ENCODE measurements at places on chromosomes 4 and X.

DNA sequence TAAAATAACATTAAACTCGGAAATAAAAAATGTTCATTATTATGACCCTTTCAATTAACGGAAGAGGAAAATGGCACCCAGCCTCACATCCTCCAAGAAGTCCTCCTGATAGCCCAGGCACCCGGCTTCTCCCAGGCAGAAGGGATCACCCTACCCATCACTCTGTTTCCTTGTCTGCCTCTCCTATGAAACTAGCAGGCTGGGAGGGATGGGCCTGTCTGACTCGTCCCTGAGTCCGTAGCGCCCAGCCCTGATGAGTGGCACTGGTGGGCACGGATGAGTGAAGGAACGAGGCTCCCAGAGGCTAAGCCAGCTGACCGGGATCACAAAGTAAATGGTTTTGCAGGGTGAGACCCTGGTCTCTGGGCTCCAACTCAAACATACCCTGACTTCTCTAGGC lies 28.6 kb upstream of the KIAA0232 start:
- no peak for DNase-seq

DNA sequence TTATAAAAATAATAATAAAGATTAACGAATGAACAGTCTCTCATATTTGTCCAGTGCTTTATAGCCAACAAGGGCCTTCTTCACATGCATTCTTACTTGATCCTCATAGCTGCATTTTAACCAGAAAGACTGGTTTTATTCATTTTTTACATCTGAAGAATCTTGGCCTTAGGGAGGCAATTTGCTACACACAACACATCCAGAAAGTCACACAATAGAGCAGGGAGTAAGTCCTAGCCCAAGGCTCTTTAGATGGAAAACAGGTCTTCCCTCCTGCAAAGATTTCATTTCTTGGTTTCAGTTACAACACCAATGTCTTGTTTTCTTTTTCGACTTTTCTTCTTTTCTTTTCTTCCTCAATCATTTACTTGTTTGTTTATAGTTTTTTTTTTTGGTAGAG lies 13.0 kb upstream of the C1GALT1C1 start:
- DNase-seq, result no peak

DNA sequence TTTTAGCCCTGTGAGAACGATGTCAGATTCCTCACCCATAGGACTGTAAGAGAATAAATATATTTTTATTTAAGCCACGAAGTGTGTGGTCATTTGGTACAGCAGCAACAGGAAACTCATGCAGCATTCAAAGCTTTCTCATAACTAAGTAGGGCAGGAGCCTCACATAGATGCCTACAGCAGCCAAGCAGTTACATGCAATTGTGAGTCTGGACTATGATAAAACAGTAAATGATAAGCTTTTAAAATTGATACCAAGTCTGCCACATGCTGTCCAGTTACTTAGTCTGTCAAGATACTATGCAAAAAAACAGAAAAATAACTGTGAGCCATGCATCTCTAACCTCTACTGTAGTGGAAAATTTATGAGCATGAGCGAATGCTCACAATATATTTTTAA lies 359.6 kb downstream of the HS3ST1 start:
- no peak for DNase-seq

- DNase-seq, result no peak
Measured at GRCh38 chrX:116230130-116230898, 59.8 kb downstream of the AGTR2 start.

GRCh38 chrX:109871121-109871888 lies 131.6 kb upstream of the TMEM164 start:
- no peak for DNase-seq

DNA sequence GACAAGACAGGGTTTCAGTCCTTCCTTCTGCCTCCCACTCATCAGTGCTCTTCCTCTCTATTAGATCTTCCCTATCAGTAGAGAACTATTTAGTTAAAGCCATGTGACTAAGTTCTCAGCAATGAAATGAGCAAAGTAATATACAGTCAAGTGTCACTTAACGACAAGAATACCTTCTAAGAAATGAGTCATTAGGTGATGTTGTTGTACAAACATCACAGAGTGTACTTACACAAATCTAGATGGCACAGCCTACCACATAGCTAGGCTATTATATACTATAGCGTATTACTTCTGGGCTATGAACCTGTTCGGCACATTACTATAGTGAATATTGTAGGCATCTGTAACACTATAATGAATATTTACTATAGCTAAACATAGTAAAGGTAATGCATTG lies 71.3 kb downstream of the POU4F2 start:
- DNase-seq, result no peak

DNA sequence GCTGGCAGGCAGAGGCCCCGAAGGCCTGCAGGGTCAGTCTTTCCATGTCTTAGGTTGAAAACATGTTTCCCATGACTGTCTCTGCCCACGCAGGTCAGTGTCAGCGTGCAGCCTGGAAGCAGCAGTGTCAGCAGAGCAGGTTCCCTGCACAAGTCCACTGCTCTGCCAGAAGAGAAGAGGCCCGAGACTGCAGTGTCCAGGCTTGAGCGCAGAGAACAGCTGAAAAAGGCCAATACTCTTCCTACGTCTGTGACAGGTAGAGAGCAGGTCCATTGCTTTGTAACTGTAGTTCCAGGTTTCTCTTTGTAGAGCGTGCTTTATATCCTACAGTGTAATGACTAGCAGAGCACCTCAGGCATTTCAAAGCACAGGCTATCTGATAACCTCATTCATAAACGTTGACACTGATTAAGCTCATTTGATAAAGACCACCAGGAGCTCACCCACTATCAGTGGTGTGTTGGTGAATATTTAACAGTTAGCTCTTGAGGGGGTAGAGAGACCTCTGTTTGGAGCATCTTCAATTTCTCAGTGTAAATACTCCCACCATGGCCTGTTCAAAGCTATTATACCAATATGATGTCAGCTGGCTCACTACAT lies 63.2 kb downstream of the AASDH start:
- DNase-seq, result no peak

DNA sequence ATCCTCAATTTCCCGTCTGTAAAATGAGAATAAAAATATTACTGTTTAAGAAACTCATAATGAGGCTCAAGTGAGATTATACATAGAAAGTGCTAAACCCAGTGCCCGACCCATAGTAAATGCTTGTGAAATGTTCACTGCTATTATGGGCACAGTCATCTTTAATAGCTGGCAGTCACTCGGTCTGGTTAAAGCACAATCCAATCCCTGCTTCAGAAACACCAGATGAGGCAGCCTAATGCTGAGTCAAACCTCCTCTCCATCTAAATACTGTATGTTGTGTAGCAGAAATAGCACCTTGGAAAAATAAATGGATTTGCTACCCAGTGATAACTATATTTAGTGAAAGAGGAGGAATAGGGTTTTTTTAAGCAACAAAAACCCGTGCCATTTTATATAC lies 14.5 kb downstream of the EVC2 start:
- DNase-seq, result no peak

DNA sequence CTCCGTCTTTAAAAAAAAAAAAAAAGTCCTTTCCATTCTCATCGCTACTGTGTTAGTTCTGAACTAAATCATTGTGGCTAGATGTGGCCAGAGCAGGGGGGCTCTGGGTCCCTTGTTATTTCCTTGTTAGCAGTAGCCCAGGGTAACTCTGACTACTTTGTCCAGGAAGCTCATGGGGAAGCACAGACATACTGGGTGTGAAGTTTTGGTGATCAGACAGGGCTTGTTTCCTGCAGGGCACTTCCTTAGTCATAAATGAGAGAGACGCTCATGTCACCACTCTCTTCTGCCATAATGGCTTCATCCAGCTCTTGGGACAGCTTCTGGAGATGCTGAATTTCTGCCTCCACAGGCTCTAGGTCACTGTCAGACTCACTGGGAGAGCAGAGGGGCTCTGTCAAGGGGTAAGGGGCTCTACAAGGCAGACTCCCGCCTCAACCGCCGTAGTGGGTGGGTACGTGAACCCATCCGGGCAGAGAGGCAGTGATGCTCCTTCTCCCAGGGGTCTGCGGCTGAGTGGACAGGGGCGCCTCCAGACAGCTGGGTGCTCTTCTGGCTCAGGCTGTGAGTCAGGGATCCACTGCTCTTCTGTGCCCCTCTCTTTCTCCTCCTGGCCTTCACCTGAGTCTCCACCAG lies 12.9 kb downstream of the STIM2 start:
- no peak for DNase-seq

- DNase-seq, result no peak
Measured at GRCh38 chr4:145938618-145939440, at the start of gene ZNF827. ZNF827 (minus strand) TSS chr4:145938823; CDS start chr4:145938407, 416 bp downstream.

DNA sequence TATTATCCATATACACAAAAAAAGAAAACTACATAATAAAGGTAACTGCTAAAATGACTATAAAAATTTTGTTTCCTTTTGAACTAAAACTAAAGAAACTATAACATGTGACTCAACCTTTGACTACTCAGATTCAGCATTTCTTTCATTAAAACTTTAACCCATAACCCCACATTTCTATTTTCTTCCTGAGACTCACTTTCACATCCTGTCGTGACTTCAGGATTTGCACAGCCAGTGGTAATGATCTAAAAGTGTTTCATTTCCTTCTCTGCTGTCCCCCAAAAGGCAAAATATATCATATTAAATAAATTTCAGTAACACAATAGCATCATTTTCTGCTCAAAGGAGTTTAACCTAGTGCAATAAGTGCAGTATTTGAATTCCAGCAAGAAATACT lies 1022.4 kb upstream of the DIAPH2 start:
- DNase-seq, result no peak

- DNase-seq, result no peak
Measured at GRCh38 chrX:53587795-53588420, 98.6 kb downstream of the HUWE1 start.

DNA sequence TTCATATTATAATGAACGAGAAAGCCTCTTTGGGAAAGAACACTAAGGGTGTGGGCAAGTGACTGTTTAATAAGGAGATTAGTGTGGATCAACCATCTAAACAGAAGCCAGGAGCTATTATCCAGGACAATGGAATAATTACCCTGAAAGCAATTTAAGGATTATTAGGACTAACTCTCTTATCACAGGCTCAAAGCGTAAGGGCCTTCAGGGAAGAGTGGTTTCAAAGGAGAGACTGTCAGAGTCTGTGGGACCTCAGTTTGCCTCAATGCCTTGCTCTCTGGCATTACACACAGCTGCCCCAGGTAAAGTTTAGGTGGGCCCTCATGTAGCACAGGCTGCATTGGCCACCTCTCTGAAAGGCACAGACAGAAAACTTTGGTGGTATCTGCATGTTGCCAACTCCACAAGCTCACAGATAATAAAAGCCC lies 717.2 kb upstream of the ADGRL3 start:
- no peak for DNase-seq

DNA sequence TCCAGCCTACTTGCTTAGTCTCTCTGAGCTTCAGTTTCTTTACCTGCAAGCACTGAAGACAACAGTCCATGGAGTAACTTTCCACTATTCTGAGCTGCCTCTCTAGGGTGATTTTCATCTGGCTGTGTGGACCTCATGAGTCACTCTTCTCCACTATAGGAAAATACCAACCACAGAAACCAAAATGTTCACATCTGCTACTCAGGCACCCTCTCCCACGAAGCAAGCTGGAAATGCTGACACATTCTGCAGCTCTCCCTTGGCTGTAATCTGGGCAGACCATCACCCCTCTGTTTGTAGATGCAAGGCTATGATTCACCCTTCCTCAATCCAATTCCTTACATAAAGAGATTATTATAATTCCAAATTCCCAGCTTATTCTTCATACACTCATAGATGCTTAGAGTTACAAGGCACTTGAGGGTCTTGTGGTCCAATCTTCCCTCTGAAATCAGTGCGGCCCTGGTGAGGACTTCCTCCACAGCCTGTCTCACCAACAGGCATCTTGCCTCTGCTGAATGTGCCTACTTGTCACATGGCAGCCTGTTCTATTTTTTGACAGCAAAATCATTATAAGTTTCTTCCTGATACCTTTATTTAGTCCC lies 97.0 kb upstream of the LNX1 start:
- no peak for DNase-seq

DNA sequence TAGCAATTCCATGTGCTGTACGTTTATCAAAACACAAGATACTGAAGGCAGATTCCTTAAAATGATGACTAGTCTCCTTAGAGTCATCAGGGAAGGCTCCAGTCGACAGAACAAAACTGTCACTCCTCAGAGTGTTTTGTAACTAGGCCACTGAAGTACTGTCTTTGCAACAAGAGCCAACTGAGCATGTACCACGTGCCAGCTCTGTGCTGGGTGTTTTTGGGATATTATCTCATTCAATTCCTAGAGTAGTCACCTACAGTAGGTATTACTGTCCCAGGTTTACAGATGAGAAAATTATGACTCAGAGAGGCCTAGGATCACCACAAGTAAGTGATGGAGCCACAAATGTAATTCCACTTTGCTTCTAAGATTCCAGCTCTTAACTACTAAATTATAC lies 18.3 kb upstream of the NUP54 start:
- no peak for DNase-seq

DNA sequence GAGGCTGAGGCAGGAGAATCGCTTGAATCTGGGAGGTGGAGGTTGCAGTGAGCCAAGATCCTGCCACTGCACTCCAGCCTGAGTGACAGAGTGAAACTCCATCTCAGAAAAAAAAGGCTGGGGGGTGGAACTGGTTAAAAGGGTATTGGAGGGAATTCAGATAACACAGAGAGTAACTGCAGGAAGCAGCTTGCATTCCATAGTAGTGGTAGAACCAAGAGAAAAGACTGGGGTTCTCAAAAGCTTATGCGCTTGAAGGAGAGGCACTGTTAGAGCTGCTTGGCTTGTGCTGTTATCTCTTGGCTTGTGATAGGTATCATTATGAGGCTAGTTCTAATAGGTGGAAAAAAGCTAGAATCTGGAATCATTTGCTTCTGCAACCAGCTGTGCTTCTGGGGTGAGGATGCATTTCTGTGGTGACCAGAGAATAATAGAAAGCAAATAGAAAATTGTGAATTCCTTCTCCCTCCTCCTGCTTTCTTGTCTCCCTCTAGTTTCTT lies 91.2 kb upstream of the ELOVL6 start:
- DNase-seq, result no peak

DNA sequence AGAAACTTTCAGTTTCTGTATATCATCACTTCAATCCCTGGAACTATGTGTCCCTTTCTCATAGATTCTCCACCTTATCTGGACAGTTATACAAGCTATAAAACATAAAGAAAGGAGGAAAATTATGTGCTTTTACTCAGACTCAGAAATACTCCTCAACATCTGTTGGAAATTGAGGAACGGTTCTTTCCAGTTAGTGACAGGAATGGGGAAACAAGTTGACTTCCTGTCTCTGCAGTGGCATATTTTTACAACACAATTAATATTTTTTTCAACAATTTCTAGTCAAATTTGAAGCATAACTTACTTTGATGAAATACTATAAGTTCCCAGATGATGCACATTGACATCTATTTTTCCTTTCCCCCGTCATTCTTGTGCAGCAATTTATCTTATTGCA lies 27.9 kb downstream of the ABHD18 start:
- DNase-seq, result no peak

DNA sequence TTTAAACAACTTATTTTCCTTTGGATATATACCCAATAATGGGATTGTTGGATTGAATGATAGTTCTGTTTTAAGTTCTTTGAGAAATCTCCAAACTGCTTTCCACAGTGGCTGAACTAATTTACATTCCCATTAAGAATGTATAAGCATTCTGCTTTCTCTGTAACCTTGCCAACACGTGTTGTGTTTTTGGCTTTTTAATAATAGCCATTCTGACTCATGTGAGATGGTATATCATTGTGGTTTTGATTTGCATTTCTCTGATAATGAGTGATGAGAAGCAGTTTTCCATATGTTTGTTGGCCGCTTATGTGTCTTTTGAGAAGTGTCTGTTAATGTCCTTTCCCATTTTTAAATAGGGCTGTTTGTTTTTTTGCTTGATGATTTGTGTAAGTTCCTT lies 155.6 kb upstream of the PITX2 start:
- DNase-seq, result no peak

- DNase-seq, result no peak
Measured at GRCh38 chrX:12978205-12979025, 3.5 kb downstream of the TMSB4X start.

Measured in H1 (cell line).